Right atrium auricular region (tissue), 2 donors: ENCODE measurements at places on chromosomes 16 and 17. TPM values are rescaled to one million over a fixed set of nuclear protein-coding genes. Genes with fewer than 3 reads are reported as not detected.

The ENPP7 gene
- total RNA-seq: not detected

GRCh38 chr16:82108100-82108499, 61.9 kb downstream of the MPHOSPH6 start:
- no peaks in the 10 kb centered on the region for H3K27me3 ChIP-seq
- no peak for DNase-seq
- H3K36me3 ChIP-seq: no peaks in the 10 kb centered on the region
- no peak overlapping the region for H3K27ac ChIP-seq
- H3K4me1 ChIP-seq: peaks cover 3% of the 10 kb centered on the region
- no peak overlapping the region for H3K4me3 ChIP-seq

GRCh38 chr17:75271955-75272847, 1.2 kb upstream of the MIF4GD start:
- peak overlapping the region; percentile 68 for H3K4me3 ChIP-seq
- no peak for DNase-seq
- H3K27me3 ChIP-seq: no peaks in the 10 kb centered on the region
- H3K27ac ChIP-seq: peak overlapping the region; percentile 83
- H3K4me1 ChIP-seq: no peaks in the 10 kb centered on the region
- H3K36me3 ChIP-seq: peaks cover 5% of the 10 kb centered on the region

DNA sequence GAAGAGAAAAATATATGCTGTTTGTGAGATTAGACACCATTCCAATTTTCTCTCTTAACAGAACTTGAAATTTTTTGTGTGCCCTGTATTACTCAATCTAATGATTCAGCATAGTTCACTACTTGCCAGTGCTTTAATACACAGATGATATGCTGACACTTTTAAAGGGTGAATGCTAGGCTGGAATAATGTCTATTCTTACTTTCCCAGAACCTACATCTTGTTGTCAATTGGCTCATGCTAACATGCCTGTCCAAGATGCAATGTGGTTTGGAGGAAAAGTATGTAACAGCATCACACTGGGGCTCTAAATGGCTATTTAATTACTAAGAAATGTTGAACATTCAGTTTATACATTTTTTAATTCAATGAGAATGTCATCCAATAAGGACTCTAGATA, 7.6 kb upstream of the MAP2K6 start:
- H3K4me3 ChIP-seq: no peak overlapping the region
- H3K4me1 ChIP-seq: no peaks in the 10 kb centered on the region
- no peaks in the 10 kb centered on the region for H3K36me3 ChIP-seq
- H3K27ac ChIP-seq: no peak overlapping the region
- no peak for DNase-seq
- no peaks in the 10 kb centered on the region for H3K27me3 ChIP-seq

GRCh38 chr17:78314683-78315354, 45.1 kb downstream of the SOCS3 start:
- no peaks in the 10 kb centered on the region for H3K36me3 ChIP-seq
- no peak overlapping the region for H3K4me3 ChIP-seq
- H3K27me3 ChIP-seq: no peaks in the 10 kb centered on the region
- DNase-seq: no peak
- no peaks in the 10 kb centered on the region for H3K4me1 ChIP-seq
- peak overlapping the region; percentile 56 for H3K27ac ChIP-seq

GRCh38 chr16:72704746-72705372, 343.1 kb downstream of the ZFHX3 start:
- H3K27me3 ChIP-seq: no peaks in the 10 kb centered on the region
- DNase-seq: no peak
- H3K4me1 ChIP-seq: no peaks in the 10 kb centered on the region

The UNC13D gene
- 11.1 TPM for total RNA-seq

The C17orf113 gene
- 0.94 TPM for total RNA-seq
